ENCODE measurements at places on chromosomes 1 and 21.

DNA sequence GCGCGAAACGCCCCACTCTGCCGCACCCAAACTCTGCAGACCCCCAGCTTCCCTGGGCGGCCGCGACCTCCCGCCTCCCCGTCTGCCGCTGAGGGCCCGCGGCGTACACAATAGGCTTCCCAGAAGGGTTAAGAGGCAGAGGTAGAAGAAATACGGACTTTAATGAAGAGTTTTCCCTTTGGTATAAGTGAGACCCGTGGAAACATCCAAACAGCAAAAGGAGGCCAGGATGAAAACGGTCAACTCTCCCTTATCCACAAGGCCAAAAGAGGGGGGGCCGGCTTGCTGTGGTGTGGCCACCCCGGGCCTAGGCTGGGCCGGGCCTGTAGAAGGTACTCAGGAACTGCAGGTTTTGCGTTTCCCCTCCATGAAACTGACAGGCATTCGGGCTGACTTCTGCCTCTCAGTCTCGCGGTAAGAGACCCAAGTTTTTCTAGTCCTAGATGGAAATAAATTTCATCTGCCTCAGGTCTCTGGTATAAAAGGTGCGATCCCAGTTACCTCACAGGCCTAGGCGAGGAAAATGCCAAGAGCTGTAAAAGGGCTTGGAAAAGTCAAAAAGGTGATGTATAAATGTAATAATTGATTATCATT is 671 bp upstream of the PYGO2 start:
- no peak for DNase-seq

- no peak for DNase-seq
These were observed 114.5 kb downstream of the DSCAM start for GRCh38 chr21:40732253-40733023.

DNA sequence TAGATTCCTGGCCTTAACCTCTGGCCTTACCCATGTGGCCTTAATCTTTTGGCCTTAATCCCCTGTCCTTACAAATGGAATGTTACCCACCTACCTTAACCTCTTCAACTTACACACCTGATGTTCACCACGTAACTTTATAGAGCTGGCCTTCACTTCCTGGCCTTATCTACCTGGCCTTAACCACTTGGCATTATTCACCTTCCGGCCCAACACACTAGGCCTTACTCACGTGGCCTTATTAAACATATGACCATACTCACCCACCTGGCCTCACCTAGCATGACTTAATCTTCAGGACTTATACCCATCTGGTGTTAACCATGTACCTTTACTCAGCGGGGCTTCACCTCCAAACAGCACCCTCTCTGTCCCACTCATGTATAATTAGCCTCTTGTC is 41.7 kb downstream of the EXOC8 start:
- DNase-seq: no peak

GRCh38 chr1:143720087-143721023 is 251.4 kb downstream of the FAM72C start:
- no peak for DNase-seq

GRCh38 chr21:18245464-18245967 is 883 bp downstream of the CHODL start:
- DNase-seq: no peak

DNA sequence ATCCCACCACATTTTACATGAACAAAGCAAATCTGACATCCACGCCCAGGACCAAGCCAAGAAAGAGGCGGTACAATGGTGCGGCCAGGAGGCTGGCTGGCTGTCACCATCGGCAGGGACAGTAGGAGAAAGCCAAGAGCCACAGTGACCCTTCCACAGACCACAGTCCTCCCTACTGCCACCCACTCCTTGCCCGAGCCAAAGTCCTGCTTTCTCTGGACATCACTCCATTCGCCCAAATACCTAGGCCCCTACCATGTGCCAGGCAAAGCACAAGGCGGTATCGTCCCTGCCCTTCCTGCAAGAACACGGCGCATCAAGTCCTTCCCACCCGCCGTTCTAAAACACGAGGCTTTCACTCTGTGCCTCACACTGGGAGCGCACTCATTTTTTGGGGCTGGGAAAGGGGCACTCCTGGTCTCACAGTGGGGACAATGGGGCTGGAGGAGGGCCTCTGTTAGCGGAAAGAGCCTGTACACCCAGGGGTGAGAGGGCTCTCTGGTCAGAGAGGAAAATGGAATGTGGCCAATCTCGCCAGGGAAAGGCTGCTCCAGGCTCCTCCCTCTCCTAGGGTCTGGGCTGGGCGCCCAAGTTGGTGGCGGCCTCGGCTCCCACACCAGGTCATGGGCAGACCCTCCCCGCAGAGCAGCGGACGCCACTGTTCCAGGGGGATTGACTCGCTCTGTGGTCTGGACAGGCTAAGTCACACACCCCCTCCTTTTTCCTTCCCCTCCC is 26.5 kb downstream of the SSBP3 start:
- no peak for DNase-seq

All from GM19239 (cell line).